ELR (cell line): ENCODE measurements at places on chromosomes 12 and 14.
A peak's percentile ranks its signal among the peaks of the same experiment; 100 is the strongest.

DNA sequence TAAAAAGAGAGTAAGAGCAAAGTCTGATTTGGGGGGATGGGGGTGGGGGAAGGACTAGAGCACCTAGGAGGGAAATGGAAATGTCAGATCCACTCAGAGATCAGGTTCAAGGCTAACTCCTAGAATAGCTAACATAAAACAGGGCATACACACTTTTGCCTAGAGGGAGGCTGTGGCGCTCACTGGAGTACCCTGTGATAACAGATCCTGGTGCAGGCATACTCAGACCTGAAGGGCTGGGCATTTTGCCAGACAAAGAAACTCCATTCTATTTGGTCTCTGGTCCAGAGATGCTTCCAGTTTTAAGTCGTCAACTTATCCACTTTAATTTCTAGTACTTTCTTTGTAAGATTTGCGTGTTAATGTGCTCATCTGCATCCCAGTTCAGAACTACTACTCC lies 5.8 kb downstream of the CTDSP2 start:
- DNase-seq, result no peak

DNA sequence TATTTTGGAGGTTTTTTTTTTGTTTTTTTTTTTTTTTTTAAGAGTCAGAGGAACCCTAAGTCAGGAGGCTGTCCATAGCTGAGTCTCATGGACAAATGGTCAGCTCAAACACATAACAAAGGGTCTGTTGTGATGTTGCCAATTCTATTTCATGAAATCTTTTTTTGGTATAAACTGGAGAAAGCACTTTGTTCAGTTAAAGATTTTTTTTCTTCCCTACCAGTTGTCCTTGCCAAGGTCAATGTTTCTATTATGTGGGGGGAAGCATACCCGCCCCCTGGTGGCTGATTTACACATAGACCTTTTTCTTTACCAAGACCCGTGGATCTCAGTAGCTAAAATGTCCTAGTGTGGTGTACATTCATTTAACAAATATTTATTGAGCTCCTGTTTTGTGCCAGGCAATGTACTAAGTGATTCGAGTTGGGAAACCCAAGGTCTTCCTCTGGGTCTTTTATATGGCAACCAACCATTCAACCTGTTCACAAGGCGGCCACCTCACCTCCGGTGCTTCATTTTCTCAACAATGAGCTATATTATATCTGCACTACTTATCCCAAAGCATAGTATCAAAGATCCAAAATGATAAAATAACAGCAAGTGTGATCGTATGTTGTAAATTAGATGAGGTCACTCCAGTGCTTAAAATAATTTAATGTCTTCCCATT lies 214.5 kb downstream of the PAH start:
- peak; percentile 74 for DNase-seq

GRCh38 chr14:57388067-57388466 lies 2.3 kb upstream of the NAA30 start:
- no peak for DNase-seq

DNA sequence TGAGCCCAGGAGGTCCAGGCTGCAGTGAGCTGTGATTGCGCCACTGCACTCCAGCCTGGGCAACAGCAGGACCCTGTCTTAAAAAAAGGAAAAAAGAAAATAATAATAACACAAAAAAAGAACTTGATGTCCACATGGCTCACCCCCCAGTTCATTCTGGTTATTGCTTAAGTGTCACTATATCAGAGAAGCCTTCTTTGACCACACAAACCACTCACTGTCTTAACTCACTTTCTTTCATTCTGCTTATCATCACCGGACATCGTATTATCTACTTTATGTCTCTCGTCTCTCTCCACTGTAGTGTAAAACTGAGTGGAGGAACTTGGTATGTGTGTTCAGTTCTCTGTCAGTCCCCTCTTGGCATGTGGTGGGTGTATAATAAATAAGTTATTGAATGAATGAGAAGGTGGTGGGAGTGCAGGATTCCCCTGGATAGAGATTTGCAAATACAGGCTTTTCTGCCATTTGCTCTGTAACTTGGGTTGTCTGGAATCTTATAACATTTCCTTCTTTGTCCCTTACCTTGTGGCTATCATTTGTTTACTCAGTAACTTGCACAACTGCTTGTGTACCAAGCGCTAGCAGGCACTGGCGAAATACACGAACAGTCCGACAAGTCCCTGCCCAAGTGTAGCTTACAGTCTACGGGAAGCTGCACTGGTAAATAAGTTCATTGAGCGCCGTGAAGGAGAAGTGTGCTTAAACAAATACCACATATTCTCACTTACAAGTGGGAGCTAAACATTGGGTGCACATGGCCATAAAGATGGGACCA lies 86.6 kb upstream of the TRAF3 start:
- DNase-seq, result no peak

GRCh38 chr12:70661466-70662161 lies 24.4 kb upstream of the PTPRB start:
- DNase-seq, result peak; percentile 95

DNA sequence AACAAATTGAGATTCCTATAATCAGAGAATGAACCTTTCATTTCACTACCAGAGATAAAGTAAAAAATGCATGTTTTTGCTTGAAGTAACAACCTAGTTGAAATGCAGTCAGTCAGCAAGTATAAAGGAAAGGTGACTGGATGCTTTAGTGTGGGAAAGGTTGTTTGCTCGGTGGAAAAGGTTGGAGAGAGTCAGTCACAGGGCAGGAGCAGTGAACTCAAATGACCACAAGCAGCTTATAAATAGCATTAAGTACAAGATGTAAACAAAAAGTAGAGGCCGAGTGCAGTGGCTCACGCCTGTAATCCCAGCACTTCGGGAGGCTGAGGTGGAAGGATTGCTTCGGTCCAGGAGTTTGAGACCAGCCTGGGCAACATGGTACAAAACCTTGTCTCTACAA lies 98.1 kb upstream of the FGD4 start:
- no peak for DNase-seq

- DNase-seq, result peak; percentile 68
Measured at GRCh38 chr12:52506858-52507715, 13.1 kb downstream of the KRT5 start.

GRCh38 chr12:30965613-30965985 lies 39.1 kb downstream of the TSPAN11 start:
- peak; percentile 20 for DNase-seq

- no peak for DNase-seq
Measured at GRCh38 chr14:58027904-58028303, 124.1 kb downstream of the ARMH4 start.

GRCh38 chr14:24231263-24232120 lies 675 bp downstream of the NEDD8 start:
- DNase-seq, result peak; percentile 27
